ENCODE measurements at places on chromosomes 5 and 9.

DNA sequence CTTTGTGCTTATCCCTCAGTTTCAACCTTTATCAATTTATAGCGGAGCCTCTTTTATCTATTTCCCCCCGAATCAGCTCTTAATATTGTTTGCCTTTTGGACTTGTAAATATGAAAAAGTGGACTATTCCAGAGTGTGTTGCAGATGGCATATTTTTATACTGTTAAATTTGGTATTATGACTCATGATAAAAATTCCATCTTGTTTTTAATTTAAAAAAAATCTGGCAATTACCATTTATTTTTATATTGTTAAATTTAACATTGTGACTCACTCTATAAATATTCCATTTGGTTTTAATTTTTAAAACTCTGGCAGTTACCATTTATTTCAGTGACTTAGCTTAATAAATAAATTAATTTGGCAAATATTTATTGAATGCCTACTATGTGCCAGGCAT is 37.5 kb downstream of the RBM27 start:
- DNase-seq: no peak

DNA sequence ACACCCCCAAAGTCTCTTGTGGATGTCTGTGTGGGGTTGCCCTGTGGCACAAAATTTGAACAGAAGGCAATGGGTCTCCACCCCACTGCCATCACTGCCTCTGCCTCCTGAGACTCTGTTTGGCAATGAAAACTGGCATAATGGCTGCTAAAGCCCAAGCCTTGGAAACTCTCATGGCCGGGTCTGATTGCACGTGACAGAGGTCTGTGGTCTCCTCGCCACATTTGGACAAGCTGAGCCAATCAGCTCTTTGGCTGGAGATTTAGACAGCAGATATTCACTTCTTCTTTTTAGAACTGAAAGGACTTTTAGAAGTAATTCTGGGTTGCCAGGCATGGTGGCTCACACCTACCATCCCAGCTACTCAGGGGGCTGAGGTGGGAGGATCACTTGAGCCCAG is 5.5 kb downstream of the GGTA1 start:
- DNase-seq: no peak

DNA sequence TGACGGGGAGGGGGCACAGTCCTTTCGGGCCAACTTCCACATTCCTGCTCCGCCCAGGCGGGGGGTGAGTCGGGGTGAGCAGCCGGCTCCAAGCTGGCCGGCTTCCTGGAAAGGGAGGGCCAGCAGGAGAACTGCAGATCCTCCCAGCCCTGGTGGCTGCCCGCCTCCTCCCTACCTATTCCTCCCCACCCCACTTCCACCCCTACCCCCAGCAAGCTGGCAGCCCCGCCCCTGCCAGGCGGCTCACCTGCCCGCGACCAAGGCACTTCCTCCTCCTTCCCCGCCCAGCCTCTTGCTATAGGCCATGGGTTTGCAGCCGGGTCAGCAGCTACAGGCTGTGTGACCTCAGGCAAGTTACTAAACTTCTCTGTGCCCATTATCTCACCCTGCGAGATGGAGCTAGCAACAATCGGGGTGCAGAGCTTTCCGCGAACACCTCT is 5.6 kb upstream of the IRF1 start:
- DNase-seq: peak; percentile 85

GRCh38 chr9:107620236-107620635 is 130.7 kb upstream of the KLF4 start:
- DNase-seq: no peak

DNA sequence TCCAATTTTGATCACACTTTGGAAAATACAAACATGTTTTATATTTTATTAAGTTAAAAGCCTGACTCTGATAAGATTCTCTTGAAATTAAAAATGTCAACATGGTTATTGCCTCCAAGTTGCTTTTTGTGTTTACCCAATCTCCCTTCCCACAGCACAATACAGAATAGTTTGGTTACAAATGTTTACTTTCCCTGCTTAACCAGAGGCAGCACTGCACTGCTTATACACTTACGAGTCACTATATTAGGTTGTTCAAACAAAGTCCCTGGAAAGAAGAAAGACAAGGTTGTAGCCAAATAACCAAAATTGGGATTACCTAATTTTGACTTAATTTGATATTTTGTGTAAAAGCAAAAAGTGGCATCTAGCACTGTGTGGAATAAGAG is 25.9 kb downstream of the SRFBP1 start:
- DNase-seq: no peak

GRCh38 chr5:135100011-135100410 is 66.0 kb upstream of the PITX1 start:
- no peak for DNase-seq

DNA sequence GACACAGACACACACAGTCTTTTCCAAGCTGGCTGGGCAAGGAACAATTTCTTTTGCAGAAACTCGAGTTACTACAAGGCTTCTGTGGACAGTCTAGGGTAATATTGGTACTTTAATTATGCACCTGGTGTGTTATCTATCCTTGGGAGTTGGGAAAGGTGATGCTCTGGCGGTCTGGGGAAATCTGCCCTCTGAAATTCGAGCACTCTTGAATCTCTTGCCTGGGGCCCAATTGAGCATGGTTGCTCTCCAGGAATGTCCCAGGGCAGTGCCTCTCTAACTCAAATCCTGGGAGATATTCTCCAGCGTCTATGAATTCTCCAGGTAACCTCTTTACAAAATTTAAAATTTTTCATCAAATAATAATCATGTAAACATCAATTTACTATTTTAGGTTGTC is 69.3 kb downstream of the KCNIP1 start:
- DNase-seq: no peak

- DNase-seq: no peak
Measured at GRCh38 chr5:149280124-149280523, 8.5 kb downstream of the AFAP1L1 start.

GRCh38 chr5:139745132-139745799 is 50.3 kb upstream of the PSD2 start:
- no peak for DNase-seq

- no peak for DNase-seq
Measured at GRCh38 chr5:35117967-35118366, 70.2 kb upstream of the AGXT2 start.

DNA sequence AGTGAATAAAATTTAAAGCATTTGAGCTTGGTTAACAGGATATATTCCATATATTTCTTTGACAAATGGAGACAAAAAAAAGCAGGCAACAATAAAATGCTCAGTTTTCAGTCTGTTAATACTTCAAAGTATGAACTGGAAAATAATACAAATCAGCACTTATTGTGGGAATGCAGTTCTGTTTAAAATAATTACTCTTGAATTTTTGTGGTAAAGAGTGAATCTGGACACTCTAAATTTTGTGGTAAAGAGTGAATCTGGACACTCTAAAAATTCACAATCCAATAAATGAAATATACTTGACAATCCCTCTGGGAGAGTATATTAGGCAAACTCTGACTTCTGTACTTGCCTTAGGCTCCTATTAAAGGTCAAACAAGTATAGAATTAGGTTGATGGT is 141.9 kb upstream of the RASA1 start:
- DNase-seq: no peak

DNA sequence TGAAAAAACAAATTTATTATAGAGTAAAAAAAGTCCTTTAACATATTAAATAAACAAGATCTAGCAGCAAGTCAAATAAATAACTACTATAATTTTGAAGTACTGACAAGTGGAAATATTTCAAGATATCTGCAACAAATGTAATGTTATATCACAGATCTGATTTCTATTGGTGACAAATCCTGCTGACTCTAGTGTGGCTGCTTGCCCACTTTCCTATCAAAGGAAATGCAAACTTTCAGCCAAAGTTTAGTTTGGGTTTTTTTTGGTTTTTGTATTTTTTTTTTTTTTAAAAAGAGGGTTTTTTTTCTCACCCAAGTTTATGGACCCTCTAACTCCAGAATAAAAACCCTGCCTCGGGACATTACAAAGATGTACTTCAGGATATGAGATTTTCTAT is 12.9 kb downstream of the ADRA1B start:
- no peak for DNase-seq

GRCh38 chr5:38265546-38266179 is 7.3 kb downstream of the EGFLAM start:
- DNase-seq: peak; percentile 30

DNA sequence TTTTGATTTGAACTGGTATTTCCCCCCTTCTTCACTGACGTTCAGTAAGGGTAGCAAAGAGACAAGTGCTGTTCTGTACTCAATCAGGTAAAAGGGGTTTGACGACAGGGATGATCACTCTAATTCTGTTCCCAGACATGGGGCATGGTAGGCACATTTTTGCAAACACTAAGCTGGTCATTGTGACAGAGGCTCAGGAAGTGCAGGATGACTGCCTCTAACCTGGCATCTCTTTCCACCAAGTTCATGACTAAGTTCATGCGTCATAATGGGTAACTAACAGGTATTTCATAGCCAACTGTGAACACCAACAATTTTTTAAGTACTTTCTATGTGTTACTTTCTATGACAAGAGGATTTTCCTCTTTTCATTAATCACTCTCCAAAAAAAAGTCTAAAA is 166.5 kb downstream of the MAPKAP1 start:
- DNase-seq: no peak

DNA sequence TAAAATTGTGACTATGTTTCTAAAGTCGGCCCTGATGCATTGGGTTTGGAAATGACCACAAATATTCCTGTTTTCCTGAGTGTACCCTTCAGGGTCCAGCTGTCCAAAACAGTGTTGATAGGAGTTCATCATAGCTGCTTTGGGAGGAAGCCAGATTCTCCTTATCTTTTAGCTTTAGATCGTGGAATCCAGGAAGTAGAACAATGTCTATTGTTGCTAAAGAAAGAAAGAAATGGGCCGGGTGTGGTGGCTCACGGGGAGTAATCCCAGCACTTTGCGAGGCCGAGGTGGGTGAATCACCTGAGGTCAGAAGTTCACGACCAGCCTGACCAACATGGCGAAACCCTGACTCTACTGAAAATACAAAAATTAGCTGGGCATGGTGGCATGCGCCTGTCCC is 9.5 kb downstream of the CAVIN4 start:
- no peak for DNase-seq

- no peak for DNase-seq
Measured at GRCh38 chr5:170405817-170406216, 16.6 kb upstream of the KCNMB1 start.

- no peak for DNase-seq
Measured at GRCh38 chr9:134725605-134725940, 84.0 kb downstream of the COL5A1 start.

GRCh38 chr9:16628413-16628812 is 242.1 kb downstream of the BNC2 start:
- no peak for DNase-seq

DNA sequence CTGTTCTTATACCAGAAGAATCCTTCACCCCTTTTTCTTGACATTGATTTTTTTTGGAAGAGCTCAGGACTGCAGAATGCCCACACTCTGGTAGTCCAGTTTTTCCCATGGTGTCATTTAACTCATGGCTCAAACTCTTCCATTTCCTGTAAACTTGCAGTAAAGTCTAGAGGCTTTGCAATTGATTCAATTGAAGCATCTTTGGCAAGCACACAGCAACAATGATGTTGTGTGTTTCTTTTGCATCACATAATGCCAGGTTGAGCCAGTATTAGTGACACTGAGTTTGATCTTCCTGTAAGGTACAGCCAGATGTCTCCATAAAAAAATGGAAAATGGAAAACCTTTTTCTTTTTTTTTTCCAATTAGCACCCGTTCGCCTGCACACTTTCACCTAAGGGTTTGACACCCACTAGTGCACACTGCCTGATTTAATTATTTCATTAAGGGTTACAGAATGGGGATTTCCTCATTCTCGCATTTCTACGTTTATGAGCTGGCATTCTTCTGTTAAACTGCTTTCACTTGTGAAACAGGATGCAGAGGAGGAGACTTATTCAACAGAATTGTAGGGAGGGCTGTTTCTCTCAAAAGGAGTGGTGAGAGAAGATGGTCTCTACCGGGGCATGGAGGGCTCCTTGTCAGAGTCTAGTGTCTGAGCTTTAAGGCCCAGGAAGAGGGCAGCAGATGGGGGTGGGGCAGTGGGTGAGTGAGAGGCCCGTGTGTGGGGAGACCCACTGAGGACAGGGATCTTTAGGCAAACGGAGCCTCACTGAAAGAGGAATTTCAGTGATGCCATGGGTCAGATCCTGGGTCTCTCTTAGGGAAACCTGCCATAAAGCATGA is 2.2 kb upstream of the S1PR3 start:
- DNase-seq: no peak

Data from stimulated activated CD4-positive, alpha-beta T cell treated with anti-CD3 and anti-CD28 coated beads, TNF-alpha, amount 100 ng/mL, for 48 hours (primary cell).